ENCODE measurements at places on chromosomes 4 and X. TPM values are rescaled to one million over a fixed set of nuclear protein-coding genes. Genes with fewer than 3 reads are reported as not detected.
A peak's percentile ranks its signal among the peaks of the same experiment; 100 is the strongest.

The GLRB gene
- total RNA-seq, result not detected

The FAT4 gene
- not detected for total RNA-seq

GRCh38 chr4:146310319-146311021 is 96.1 kb downstream of the REELD1 start:
- H3K4me3 ChIP-seq, result no peak overlapping the region
- no peak for DNase-seq
- no peaks in the 10 kb centered on the region for H3K27me3 ChIP-seq
- no peak overlapping the region for H3K27ac ChIP-seq
- H3K36me3 ChIP-seq, result peaks cover 2% of the 10 kb centered on the region
- H3K4me1 ChIP-seq, result peaks cover 4% of the 10 kb centered on the region

DNA sequence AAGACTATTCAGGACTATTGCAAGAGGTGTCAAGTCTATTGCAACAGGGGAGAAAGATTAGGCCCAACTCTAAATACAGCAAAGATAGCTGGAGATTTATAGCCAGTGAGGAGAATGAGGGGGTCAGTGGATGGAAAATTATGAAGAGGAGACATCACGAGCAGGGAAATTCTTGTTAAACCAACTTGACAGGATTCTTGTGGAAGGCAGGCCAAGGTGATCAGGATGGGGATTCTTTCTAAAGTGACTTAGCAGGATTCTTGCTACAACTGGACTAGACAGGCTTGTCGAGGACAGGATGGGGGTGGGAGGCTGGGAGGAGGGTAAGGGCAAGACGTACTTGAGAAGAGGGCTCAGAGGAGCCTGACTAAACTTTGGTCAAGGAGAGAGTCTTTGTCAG is 89.0 kb downstream of the PHEX start:
- H3K27me3 ChIP-seq, result no peaks in the 10 kb centered on the region
- no peaks in the 10 kb centered on the region for H3K4me1 ChIP-seq
- H3K27ac ChIP-seq, result no peak overlapping the region
- no peaks in the 10 kb centered on the region for H3K36me3 ChIP-seq
- no peak for DNase-seq

- H3K27me3 ChIP-seq, result no peaks in the 10 kb centered on the region
- peaks cover 52% of the 10 kb centered on the region for H3K4me1 ChIP-seq
- peak overlapping the region; percentile 92 for H3K27ac ChIP-seq
- H3K4me3 ChIP-seq, result peak overlapping the region; percentile 82
- H3K36me3 ChIP-seq, result peaks cover 2% of the 10 kb centered on the region
These were observed 10.2 kb downstream of the GAK start for GRCh38 chr4:921830-922331.

DNA sequence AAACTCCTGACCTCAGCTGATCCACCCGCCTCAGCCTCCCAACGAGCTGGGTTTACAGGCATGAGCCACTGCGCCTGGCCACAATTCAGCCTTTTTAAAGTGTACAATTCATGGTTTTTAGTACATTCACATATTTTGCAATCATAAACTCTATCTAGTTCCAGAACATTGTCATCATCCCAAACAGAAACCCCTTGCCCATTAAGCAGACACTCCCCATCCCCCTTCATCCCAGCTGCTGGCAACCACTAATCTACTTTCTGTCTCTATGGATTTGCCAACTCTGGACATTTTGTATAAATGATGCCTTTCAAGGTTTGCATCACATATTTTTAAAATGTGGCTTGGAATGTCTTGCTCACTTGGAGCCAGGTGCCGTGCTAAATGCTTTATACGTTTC is 4.5 kb downstream of the CD99L2 start:
- H3K4me1 ChIP-seq, result no peaks in the 10 kb centered on the region
- H3K4me3 ChIP-seq, result no peak overlapping the region
- no peaks in the 10 kb centered on the region for H3K27me3 ChIP-seq
- H3K27ac ChIP-seq, result no peak overlapping the region
- no peaks in the 10 kb centered on the region for H3K36me3 ChIP-seq

DNA sequence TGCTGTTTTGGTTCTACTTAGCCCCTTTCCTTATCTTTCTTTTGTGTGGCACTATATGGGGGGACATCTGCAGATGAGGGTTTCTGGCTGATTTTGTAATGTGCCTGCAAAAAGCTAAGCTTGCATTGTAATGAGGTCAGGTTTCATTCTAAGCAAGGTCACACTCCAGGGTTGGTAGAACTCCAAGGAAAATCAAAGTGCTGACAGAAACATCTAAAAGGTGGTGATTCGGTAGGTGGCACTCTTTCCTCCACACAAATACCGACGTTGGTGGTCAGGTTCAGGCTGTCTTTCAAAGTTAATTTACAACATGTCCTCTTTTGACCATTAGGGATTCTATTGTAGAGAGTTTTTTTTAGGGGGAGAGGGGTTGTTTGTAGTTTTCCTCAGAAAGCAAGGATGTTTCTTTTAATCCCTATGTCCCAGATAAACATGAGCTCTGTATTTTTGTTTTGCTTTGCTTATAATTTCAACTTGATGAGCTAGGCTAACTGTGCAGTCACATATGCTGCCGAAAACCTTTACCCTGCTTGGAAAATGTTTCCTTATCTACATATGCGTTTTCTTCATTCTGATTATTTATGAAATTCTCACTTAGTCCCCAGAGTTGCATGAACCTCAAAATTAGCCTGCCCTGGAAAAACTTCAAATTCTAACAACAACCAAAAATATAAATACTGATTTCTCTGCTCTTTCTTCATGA is 434.2 kb downstream of the PPARGC1A start:
- no peaks in the 10 kb centered on the region for H3K36me3 ChIP-seq
- DNase-seq, result no peak
- no peak overlapping the region for H3K4me3 ChIP-seq

GRCh38 chr4:63619771-63620170 is 789.5 kb downstream of the TECRL start:
- no peaks in the 10 kb centered on the region for H3K27me3 ChIP-seq
- H3K27ac ChIP-seq, result no peak overlapping the region
- no peak for DNase-seq
- H3K4me3 ChIP-seq, result no peak overlapping the region
- H3K36me3 ChIP-seq, result no peaks in the 10 kb centered on the region

DNA sequence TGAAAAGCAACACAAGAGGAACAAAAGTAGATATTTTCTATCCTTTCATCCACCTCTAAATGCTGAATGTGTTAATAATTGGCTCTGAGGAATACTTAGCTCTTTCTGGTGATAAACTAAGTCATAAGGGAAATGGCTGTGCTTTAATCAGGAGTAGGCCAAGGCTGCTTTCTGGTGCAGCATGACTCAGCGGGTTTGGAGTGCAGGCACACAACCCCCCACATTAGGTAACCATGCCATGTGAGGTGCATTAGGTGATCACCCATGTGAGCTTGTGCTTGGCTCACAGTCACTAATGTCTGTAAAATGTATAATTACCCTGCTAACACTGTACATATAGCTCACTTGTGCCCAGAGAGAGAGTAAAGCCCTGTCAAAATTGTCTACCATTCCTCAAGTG is 57.2 kb downstream of the USP38 start:
- no peak overlapping the region for H3K27ac ChIP-seq
- DNase-seq, result no peak
- peaks cover 5% of the 10 kb centered on the region for H3K36me3 ChIP-seq
- no peak overlapping the region for H3K4me3 ChIP-seq
- H3K27me3 ChIP-seq, result peaks cover 11% of the 10 kb centered on the region
- no peaks in the 10 kb centered on the region for H3K4me1 ChIP-seq
